ENCODE measurements at places on chromosomes 7 and 10.
A peak's percentile ranks its signal among the peaks of the same experiment; 100 is the strongest.

DNA sequence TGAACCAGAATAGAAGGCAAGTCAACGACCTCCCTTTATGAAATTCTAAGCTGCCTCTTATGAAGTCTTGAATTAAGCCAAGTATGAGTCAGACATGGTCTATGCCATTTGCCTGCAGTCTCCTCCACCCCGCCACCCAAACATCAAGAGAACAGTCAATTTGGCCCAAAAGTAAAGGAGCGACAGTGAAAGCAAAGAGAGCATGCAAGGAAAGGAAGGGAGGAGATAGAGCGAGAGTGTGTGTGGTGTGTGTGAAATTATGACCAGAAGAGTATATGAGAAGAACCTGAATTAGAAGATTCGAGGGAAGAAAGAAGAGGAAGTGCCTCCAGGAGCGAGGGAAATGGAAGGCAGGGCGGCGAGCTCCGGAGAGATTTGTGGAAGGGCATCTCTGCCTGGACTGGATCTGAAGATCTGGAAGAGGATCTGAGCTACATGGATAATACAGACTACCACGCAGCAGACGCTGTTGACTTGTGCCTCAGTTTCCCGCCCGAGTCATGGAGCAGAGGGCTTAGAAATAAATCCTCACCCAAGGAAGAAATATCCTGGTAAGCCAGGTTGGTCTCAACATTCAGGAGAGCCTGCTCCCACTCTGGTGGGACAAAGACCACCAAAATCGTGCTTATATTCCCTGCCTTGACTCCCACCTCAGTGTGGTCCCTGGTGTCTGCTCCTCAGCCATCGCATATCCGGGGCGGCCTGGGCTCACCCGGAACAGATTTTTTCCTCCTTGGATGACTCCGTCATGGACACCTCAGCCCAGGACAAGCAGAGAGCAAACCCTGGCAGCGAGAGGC lies 459 bp downstream of the ZDHHC6 start:
- peak; percentile 26 for DNase-seq

GRCh38 chr10:91162050-91162494 lies 58.4 kb upstream of the PCGF5 start:
- DNase-seq, result no peak

- DNase-seq, result no peak
Observed at GRCh38 chr7:57415730-57416129, 34.2 kb upstream of the ZNF716 start.

- DNase-seq, result no peak
Observed at GRCh38 chr7:150871601-150872000, 19.3 kb downstream of the AOC1 start.

- no peak for DNase-seq
Observed at GRCh38 chr7:92613214-92613613, 23.0 kb upstream of the FAM133B start.

GRCh38 chr10:101354328-101355071 lies 535 bp downstream of the BTRC start:
- DNase-seq, result peak; percentile 71

DNA sequence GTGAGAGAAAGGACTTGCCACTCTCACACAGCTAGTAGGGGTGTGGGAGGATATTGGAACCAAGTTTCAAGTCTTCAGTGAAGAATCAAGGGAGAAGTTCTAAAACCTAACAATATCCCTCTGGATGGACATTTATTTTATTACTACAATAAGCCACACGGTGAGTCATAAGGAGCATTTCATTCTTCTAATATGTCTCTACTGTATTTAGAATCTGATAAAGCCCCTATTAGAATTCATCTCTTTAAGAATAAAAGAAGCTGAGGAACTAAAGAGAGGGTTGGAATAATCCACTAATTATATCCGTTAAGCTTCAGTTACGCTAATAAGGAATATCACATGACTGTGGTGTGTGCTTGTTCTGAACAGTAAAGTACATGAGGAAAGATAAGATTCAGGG lies 40.9 kb upstream of the ATRNL1 start:
- DNase-seq, result no peak

GRCh38 chr10:121926671-121927317 lies 1.0 kb downstream of the ATE1 start:
- no peak for DNase-seq

DNA sequence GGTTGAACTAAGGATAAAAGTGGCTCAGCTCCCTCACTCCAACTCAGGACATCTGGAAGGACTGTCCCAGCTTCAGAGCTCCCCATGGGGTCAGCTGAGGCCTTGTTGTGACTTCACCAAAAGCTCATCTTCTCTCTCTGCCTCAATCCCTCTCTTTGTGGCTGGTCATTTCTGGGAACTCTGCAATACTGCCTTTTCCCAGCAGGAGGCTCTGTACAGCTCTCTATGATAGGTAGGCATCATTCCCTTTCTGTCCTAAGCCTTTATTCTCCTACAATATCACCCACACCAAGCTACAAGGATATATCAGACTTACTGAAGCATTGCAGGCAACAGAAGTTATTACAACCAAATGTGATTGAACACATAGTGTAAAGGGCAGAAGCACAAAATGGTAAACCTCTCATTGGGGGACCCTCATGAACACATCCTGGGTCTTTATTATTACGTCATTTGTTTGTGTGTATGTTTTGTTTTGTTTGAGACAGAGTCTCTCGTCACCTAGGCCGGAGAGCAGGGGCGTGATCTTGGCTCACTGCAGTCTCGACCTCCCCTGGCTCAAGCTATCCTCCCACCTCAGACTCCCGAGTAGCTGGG lies 36.7 kb upstream of the PRPS1L1 start:
- DNase-seq, result peak; percentile 36

- no peak for DNase-seq
Observed at GRCh38 chr10:133481086-133481643, 27.4 kb downstream of the SCART1 start.

DNA sequence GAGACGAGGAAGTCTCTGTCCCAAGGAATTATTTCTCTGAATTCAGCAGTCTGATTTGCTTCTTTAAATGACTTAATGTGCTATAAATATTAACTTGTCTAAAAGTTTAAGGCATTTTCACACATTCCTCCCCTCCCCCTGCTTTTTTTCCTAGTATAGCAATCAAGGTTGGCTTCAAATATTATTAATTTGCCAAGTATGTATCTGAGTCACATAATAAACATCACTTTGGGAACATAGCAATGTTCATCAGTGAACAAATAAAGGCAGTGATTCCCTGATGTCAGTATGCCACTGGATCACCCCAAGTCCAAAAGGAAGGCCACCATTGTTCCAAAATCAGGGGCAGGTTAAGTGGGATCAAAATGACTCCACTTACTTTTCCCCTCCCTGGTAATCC lies 40.5 kb downstream of the PDE6C start:
- no peak for DNase-seq

DNA sequence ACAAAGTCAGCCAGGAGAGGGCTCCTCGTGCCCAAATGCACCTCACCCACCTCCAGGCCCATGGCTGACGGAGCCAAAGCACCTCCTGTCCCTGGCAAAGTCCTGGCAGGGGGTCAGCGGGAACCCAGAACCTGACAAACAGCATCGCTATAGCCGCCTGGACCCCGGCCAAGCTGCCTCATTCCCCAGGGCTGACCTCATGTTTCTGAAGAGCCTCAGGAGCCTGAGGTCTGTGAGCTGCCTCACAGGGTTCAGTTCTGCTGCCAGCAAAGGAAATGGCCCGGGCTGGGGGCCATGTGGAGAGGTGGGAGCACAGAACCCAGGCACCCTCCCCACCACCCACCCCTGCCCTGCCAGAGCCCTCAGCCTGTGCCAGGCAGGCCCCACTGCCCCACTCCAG lies 4.2 kb upstream of the NANOS1 start:
- DNase-seq, result no peak

DNA sequence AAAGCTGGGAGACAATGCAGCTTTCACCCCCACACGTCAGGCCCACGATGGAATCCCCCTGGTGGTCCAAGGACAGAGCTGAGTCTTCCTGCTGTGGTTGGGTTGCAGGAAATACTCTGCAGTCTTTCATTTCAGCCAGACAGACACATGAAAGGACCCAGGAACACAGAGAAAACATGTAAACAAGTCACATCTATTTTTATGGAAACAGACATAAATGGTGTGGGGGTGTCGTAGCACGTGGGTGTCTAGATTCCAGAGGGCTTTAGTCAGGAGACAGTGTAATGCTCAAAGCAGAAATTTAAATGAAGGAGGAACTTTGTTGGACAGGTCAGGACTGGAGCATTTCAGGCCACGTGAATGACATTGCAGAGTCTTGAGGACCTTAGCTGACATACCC lies 444.6 kb downstream of the SUGCT start:
- DNase-seq, result no peak

- no peak for DNase-seq
Observed at GRCh38 chr7:1474736-1475135, 15.5 kb upstream of the MICALL2 start.

All from activated T-cell treated with anti-CD3 and anti-CD28 coated beads, Interleukin-2, amount 50 U/mL, for 48 hours (primary cell).